Astrocyte (in vitro differentiated cells and primary cell): ENCODE measurements at places on chromosomes 1 and 21.

DNA sequence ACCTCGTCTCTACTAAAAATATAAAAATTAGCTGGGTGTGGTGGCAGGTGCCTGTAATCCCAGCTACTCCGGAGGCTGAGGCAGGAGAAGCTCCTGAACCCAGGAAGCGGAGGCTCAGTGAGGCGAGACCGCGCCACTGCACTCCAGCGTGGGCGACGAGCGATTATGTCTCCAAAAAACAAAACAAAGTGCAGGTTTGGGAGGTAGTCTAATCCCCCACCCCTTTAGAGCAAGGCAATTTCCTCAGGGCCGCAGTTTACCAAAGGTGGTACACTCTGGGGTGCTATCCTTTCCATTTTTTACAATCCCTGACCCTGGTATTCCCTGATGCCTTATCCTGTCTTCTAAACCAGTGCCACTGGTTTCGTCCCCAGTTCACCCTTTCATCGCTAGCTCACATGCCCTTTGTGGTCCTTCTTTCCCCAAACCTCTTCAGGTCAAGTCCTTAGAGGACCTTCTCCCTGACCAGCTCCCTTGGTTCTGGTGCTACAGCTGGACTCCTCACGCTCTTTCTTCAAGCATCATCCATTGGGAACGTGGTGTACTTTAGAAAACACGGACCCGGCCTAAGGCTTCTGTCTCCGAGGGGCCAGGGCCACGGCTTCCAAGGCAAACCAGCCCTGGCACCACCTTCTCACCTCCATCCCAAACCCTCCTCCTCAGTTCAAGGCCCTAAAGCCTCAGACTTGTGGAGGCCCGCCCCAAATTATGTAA, 873 bp downstream of the IFT25 start:
- DNase-seq: no peak

DNA sequence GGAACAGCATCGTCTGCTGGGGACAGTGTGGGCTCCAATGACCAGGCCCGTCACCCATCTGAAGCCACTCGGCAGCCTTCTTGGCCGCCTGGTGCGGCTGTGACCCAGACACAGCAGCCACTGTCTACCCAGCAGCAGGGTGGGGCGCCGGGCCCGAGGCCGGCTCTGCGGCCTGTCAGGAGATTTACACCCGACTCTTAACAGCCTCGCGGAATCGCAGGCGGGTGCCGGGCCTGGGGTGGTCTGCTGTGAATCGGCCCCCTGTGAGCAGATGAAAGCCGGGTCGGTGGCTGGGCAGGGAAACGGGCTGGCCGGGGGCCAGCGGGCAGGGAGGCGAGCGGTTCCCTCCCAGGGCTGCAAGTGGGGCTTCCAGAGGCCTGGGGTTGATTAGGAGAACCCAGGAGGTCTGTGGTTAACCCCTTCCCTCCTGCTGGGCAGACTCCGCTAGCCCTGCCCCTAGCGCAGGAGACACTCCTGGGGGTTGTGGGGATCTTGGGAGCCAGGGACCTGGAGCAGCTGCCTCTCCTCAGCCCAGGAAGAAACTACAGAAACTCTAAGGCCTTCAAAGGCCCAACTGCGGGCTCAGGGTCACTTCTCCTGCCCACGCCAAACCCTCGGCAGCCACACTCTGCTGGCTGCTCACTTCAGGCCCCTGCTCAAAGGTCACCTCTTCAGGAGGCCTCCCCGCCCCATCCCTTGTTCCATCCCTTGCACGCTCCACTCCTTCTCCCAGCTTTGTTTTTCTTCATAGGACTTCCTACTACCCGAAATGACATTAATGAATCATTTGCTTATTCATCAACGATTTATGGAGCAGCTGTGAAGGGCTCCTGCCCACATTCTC, 15.6 kb downstream of the RUNX3 start:
- DNase-seq: peak; percentile 70

GRCh38 chr1:23566304-23566703, 7.0 kb upstream of the ID3 start:
- DNase-seq: no peak

- DNase-seq: peak; percentile 32
These were observed 250.8 kb upstream of the FGGY start for GRCh38 chr1:59046134-59046533.

- DNase-seq: peak; percentile 69
These were observed 76.6 kb downstream of the NDUFS5 start for GRCh38 chr1:39102537-39103327.

- DNase-seq: peak; percentile 68
These were observed 1.5 kb downstream of the STYXL2 start for GRCh38 chr1:167095368-167095767.

DNA sequence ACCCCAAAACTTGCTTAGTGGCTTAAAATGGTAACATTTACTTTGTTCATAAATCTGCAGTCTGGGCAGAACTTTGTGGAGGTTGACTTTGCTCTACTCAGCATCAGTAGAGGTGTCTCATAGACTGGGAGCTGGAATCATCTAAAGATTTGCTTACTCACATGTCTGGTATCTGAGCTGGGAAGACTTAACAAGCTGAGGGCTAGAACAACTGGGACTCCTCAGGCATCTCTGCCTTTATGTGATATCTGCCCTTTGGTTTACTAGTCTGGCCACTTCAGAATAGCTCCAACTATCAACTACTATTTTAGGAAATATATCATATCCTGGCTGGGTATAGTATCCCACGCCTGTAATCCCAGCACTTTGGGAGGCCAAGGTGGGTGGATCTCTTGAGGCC, 82.5 kb downstream of the C4BPA start:
- peak; percentile 3 for DNase-seq

DNA sequence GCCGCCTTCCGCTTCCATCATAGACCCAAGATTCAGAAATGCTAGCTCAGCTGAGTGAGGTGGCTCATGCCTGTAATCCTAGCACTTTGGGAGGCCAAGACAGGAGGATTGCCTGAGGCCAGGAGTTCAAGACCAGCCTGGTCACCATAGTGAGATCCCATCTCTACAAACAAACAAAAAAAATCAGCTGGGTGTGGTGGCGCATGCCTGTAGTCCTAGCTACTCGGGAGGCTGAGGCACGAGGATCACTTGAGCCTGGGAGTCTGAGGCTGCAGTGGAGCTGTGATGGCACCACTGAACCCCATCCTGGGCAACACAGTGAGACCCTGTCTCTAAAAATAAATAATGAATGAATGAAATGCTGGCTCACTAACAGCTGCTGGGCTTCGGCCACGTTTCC, 39.7 kb downstream of the TOMM20 start:
- DNase-seq: no peak

DNA sequence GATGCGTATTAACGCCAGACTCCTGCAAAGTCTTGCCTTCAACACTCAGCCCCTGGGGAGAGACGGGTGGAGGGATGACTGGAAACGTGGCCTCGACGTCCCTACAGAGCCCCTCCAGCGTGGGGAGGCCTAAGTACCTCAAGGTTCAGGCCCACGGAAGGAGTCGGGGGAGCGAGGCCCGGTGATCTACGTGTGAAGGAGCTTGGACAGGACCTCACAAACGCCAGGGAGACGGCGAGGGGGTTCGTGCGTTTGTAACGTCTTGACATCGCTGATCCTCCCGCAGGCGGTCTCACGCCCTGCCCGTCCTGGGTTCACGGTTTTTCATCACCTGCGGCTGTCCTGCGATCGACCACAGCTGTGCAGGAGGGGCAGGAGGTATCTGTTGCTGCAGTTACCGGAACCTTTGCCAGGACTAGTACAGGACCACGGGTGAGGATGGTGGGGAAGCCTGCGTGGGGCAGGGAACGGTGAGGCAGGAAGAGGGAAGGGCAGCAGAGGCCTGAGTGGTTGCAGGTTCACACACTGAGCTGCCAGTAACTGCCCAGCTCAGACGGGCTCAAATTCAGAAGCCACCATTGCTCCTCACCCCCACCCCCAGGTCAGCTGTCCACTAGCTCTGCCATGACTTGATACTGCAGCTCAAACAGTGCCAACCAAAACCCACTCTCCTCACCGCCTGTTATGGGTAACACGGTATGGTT, 889 bp upstream of the CCNL2 start:
- DNase-seq: peak; percentile 10

GRCh38 chr1:42956739-42957138, 1.9 kb downstream of the SLC2A1 start:
- no peak for DNase-seq

DNA sequence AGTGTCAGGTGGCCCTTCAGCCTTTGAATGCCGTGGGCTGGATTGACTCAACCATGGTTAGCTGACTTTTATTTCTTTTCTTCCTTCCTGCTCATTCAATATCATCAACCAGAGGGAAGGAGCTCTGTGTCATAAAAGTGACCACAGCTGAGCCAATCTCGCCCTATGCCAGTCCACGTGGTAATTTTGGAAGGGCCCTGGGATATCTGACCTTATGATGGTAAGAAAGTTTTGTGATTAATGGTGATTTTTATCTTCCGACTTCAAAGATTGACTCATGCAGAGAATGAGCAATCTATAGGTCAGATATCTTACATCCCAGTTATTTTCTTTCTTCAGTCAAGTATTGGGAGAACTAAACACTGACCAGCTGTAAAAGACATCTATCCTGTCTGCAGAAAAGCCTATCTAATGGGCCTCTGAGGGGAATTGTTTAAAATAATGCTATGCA, 170.3 kb downstream of the ZC3H11B start:
- DNase-seq: peak; percentile 91

DNA sequence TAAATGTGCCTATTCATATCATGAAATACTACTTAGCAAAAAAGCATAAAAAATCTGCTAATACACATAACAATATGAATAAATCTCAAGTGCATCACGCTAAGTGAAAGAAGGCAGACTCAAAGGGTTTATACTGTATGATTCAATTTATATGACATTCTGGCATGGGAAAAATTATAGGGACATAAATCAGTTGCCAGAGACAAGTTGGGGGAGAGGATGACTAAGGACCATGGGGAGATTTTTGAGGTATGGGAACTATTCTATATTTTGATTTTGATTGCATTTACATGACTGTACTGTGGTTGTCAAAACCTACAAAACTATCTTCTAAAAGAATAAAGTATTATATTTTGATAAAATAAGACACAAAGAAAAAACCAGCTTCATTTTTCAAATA, 650.3 kb upstream of the NR5A2 start:
- DNase-seq: no peak

GRCh38 chr1:111778541-111779051, 22.9 kb downstream of the DDX20 start:
- peak; percentile 16 for DNase-seq

DNA sequence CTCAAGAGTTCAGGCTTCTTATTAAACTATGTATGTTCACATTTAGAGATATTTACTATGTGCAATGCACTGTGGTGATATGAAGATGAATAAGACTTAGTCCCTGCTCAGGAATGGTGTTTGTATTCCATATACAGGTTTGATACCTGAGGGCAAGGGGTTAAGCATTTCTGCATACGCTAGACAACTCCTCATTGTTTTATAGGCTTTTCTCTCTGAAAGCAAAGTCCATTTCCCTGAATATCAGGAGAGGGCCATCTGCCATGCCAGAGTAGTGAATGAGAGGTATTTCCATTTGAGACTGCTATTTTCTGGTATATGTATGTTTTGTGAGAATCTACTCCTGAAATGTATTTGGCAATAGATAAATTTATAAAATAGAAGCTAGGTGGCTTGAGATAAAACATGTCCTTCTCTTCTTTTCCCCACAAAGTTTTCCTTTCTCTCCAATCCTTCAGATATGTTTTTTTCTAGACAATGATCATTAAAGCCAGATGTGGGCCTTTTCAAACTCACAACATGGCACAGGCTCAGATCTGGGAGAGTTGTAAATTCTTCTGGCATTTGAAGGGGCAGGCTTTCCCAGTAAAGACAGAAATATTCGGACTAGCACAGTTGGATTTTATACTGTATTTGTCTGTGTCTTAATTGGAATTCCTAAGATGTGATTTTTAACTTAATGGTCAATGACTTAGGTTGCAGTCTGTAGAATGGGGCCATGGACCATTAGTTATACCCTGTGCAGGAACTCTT, 73.3 kb upstream of the WDR26 start:
- no peak for DNase-seq

- no peak for DNase-seq
These were observed 21.7 kb downstream of the ITPKB start for GRCh38 chr1:226717256-226717909.

DNA sequence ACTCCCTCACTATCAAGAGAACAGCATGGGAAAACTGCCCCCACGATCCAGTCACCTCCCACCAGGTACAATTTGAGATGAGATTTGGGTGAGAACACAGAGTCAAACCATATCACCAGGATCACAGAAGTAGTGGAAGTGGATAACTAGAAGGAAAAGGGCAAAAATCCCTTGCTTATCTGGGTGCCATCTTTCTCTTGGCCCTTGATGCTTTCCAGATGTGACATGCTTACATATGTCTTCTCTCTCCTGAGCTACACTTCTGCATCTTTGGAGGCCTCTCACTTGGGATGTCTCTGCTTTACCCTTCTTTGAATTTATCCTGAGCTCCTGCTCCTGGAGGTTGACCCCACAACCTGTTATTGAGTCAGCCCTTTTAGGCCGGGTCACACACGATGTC, 57.6 kb upstream of the APOBEC4 start:
- no peak for DNase-seq

- peak; percentile 81 for DNase-seq
These were observed 188.3 kb upstream of the PALMD start for GRCh38 chr1:99457381-99458165.

DNA sequence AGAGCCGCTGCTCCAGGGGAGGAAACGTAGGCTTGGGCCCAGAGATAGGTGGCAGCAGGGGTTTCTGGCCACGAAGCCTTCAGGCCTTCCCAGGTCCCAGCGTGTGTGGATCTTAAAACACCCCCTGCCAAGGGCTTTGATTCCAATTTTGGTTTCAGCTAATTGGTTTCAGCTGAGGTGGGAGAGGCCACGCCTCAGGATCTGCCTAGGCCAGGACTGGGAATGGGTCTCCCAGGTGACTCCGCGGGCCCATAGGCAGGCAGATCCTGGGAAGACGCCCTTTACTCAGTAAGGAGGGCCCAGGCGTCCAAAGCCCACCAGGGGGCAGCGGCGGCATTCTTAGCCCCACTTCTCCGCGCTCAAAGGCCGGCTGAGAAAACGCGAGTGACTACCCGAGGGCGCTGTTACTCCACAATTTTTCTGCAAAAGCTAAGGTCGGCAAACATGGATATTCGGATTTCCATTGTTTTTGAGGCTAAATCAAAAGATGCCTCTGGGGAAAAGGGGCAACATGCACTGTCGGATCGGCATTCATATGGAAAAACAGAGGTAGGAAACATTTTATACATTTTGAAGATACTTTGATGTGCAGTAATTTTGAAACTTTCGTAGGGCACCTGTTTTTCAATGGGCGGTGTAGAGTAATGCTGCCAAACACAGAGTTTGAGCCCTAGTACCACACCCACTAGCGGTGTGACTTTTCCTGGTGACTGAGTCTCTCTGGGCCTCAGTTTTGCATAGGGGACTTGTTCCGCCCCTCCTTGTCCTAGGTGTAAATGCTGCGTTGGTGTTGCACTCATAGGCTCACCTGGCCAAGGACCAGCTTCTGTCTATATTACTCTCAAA, 31.8 kb upstream of the BCL10 start:
- peak; percentile 66 for DNase-seq
